Pancreas (tissue), 10 donors: ENCODE measurements at places on chromosomes 7 and 10.

GRCh38 chr7:81562581-81562980 is 207.3 kb downstream of the HGF start:
- no peak for DNase-seq

GRCh38 chr10:1545524-1545923 is 191.8 kb downstream of the ADARB2 start:
- no peak for DNase-seq

DNA sequence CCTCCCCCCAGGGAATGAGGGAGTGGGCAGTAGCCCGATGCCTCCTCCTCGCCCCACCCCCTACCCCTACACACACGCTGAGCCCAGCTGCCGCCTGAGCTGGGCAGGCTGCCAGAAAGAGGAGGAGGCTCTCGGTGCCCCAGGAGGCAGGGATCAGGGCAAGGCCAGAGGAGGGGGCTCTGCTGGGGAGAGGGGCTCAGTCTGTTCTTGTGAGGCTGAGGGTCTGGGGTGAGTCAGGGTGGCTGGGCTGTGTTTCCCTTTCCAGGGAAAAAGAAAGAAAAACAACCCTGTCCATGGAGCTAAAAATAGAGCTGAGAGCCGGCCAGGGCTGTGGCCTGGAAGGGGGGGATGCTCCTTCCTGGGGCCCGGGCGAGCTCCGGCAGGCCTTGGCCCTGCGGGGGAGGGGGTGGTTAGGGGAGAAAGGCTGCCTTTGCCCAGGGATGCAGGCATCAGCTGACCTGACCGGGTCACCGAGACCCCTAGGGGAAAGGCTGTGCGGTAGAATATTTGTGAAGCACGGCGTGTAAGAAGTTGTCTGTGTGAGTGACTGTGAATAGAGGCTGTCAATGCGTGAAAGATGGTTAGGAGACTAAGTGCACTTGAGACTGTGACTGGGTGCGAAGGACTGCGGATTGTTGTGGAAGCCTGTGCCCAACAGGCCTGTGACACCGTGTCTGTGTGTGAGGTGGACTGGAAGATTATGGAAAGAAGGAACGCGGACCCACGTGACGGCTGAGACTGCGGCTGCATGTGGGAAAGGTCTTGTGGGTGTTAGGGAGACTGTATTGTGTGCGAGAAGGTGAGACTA is 1.2 kb upstream of the LZTS2 start:
- peak; percentile 84 for DNase-seq

DNA sequence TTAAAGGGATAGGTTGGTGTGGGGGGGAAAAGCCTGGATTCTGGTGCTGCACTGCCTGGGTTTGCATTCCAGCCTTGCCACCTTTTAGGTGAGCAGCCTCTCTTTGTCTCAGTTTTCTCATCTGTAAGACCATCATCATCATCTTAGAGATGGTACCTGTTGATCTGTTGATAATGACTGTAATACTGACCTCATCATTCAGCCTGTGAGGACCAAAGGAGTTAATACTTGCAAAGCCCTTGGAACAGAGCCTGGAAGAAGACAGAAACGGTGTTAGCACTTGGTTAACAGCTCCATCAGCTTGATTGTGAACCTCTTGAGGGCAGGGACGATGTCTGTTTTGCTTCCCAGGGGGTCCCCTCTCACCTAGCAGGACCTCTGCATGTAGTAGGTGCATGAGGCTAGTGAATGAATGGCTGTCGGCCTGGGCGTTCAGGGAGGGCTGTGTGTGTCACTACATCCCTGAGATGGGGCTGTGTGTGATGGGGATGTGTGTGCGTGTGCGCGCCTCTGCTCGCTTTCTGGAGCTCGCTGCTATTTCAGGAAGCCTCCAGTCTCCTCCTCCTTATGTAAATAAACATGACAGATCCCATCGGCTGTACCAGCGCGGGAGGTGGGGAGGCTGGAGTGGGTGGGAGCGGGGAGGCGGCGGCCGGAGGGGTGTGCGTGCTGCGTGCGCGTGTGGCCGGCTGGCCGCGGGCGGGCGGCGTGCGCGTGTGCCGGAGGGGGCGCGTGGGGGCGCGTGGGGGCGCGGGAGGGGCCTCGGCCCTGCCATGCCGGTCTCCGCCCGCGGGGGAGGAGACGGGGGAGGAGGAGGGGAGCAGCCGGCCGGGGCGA is 61.2 kb downstream of the NEURL1 start:
- peak; percentile 62 for DNase-seq

- peak; percentile 89 for DNase-seq
These were observed 10.0 kb upstream of the DDIT4 start for GRCh38 chr10:72263613-72264241.

DNA sequence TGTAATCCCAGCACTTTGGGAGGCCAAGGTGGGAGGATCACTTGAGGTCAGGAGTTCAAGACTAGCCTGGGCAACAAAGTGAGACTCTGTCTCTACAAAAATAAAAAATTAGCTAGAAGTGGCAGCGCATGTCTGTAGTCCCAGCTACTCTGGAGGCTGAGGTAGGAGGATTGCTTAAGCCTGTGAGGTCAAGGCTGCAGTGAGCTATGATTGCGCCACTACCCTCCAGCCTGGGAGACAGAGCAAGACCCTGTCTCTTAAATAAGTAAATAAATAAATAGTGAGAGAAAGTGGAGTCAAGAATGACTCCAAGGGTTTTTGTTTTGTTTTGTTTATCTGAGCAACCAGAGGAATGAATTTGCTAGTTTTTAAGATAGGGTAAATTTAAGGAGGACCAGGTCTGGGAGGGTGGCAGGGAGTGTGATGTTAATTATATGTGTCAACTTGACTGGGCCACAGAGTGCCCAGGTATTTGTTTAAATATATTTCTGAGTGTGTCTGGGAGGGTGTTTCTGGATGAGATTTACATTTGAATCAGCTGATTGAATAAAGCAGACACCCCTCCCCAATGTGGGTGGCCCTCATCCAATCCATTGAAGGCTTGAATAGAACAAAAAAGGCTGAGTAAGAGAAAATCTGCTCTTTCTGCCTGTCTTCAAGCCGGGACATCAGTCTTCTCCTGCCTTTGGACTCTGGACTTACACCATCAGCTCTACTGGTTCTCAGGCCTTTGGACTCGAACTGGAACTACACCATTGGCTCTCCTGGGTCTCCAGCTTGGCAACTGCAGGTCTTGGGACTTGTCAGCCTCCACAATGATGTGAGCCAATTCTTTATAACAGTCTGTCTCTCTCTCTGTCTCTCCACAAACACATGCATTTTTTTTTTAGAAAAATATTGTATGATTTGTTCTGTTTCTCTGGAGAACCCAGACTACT is 23.5 kb downstream of the IMPDH1 start:
- no peak for DNase-seq

GRCh38 chr7:1302936-1303335 is 70.3 kb downstream of the UNCX start:
- DNase-seq, result no peak

- DNase-seq, result no peak
These were observed 91.2 kb upstream of the WNT16 start for GRCh38 chr7:121237601-121238000.

- DNase-seq, result no peak
These were observed 139.3 kb downstream of the TWIST1 start for GRCh38 chr7:18978108-18978495.

- DNase-seq, result no peak
These were observed 598.5 kb downstream of the SDK1 start for GRCh38 chr7:3899559-3899991.

DNA sequence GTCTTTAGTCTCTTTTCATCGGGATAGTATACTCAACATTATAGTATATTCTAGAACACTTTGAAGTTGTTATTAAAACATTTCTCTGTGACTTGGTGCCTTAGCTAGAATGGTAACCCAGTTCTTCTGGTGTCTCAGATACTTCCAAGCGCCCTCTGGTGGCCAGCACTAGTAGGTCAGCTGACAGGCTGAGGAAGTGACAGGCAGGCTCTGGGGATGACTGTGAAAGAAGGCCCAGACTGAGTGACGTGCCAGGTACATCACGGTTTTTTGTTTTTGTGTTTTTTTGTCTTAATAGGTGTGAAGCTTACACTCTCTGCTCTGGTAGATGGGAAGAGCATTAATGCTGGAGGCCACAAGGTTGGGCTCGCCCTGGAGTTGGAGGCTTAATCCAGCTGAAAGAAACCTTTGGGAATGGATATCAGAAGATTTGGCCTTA is 5.1 kb downstream of the COMTD1 start:
- DNase-seq, result peak; percentile 94

- DNase-seq, result no peak
These were observed 10.5 kb downstream of the KAT6B start for GRCh38 chr10:74836877-74837276.

- DNase-seq, result no peak
These were observed 36.7 kb downstream of the BTBD16 start for GRCh38 chr10:122307669-122308416.

DNA sequence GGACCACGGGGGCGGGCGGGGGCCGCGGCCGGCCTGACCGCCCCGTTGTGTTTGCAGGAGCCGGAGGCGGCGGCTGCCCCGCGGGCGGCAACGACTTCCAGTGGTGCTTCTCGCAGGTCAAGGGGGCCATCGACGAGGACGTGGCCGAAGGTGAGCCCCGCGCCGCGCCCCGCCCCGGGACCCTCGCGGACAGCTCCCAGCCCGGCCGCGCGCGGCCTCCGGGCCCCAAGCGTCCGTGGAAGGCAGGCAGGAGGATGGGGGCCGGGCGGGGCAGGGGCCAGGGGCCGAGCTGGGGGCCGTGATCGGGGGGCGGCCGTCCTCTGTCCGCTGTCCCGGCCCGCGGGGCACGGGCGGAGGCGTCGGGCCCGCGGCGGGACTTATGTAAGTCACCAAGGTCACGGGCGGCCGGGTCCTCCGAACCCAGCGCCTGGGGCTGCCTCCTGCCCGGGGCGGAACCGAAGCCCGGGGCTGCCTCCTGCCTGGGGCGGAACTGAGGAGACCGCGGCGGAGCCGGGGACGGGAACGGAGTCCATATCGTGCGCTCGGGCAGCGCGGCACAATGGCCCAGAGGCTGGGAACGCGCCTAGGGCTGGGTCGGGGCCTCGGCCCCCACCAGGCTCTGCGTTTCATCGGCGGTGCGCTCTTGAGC is 497 bp downstream of the PPP2R2D start:
- DNase-seq, result peak; percentile 69
